Endothelial cell (in vitro differentiated cells): ENCODE measurements at places on chromosomes 1 and 21. TPM values are rescaled to one million over a fixed set of nuclear protein-coding genes. Genes with fewer than 3 reads are reported as not detected.

DNA sequence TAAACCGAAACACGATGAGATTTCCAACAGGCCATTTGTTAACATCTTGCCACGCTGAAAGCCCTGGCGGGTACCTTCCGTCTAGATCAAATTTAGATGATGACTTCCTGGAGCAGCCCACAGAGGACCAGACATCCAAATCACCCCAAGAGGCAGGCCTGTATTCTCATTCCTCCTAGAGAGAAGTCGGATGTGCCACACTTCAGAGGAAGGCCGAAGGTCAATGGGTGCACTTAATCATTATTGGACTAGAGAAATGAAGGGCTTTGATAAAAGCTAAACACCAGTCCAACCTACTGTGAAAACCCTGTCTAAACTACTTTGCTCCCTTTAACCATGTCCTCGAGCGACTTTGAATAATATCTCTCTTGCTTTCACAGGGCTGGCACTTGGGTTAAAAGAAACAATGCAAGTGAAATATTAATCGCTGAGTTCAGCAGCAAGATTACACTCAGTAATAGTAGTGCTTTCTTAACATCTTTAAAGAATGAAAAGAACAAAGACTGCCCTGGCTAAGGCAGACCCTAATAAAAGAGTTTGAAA, 76.5 kb downstream of the BCAR3 start:
- H3K27ac ChIP-seq, result no peak overlapping the region
- H3K27me3 ChIP-seq, result peaks cover 7% of the 10 kb centered on the region
- DNase-seq, result no peak
- H3K4me1 ChIP-seq, result peaks cover 45% of the 10 kb centered on the region

- H3K27ac ChIP-seq, result no peak overlapping the region
- H3K4me1 ChIP-seq, result no peaks in the 10 kb centered on the region
- DNase-seq, result no peak
- H3K4me3 ChIP-seq, result no peak overlapping the region
- no peaks in the 10 kb centered on the region for H3K36me3 ChIP-seq
Observed at GRCh38 chr1:97366984-97367383, 553.9 kb downstream of the DPYD start.

- H3K4me1 ChIP-seq, result no peaks in the 10 kb centered on the region
- DNase-seq, result no peak
- H3K27me3 ChIP-seq, result no peaks in the 10 kb centered on the region
Observed at GRCh38 chr1:160756849-160757201, 17.8 kb downstream of the SLAMF7 start.

DNA sequence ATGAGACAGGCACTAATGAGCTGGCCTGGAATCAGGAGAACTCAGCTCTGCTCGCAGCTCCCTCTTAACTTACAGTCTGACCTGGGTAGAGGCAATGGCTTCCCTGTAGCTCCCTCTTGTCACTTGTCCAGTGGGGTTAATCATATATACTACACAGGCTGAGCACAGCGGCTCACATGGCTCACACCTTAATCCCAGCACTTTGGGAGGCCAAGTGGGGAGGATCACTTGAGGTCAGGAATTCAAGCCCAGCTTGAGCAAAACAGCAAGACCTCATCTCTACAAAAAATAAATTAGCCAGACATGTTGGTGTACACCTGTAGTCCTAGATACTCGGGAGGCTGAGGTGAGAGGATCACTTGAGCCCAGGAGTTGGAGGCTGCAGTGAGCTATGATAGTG, 4.2 kb downstream of the S100A6 start:
- no peaks in the 10 kb centered on the region for H3K36me3 ChIP-seq
- H3K27me3 ChIP-seq, result peaks cover 7% of the 10 kb centered on the region
- no peak for DNase-seq
- no peak overlapping the region for H3K27ac ChIP-seq
- H3K4me3 ChIP-seq, result no peak overlapping the region

DNA sequence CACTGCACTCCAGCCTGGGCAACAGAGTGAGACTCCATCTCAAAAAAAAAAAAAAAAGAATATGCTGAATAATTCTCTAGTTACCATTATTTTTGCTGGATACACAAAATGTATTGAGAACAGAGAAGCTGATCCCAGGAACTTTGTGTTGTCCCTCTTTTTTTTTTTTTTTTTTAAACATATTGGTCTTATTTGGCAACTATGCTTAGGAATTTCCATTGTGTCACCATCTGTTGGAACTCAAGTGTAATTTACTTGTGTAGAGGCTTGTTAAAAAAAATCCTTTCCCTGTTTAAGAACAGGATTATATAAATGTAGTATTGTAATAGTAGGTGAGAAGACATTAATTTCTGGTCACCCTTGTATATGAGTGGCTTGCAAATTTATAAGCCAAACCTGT, 28.6 kb downstream of the CAMSAP2 start:
- H3K4me1 ChIP-seq, result no peaks in the 10 kb centered on the region
- no peak overlapping the region for H3K4me3 ChIP-seq
- no peak overlapping the region for H3K27ac ChIP-seq
- H3K36me3 ChIP-seq, result peaks cover 22% of the 10 kb centered on the region
- no peak for DNase-seq
- H3K27me3 ChIP-seq, result no peaks in the 10 kb centered on the region

DNA sequence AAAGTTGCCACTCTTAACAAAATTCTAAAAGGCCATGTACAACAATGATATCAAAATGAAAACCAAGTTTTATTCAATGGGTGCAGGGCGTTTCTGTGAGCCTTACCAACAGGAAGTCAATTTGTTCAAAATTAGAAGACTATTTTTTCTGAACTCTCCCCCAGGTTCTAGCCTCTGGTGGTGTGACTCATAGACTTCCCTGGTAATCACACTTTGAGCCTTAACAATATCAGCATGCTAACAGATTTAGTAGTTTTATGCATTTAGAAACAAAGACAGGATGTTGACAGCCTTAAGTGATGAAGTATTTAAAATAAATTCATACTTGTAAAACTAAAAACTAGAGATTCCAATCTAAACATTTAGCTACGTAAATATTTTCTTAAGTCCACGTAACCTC, 88.4 kb downstream of the LRRC8C start:
- no peak overlapping the region for H3K27ac ChIP-seq
- peaks cover 30% of the 10 kb centered on the region for H3K4me1 ChIP-seq
- H3K36me3 ChIP-seq, result no peaks in the 10 kb centered on the region
- no peak for DNase-seq
- H3K4me3 ChIP-seq, result no peak overlapping the region
- H3K27me3 ChIP-seq, result no peaks in the 10 kb centered on the region

PTPN22 gene
- total RNA-seq, result 0.87 TPM

AADACL3 gene
- total RNA-seq, result not detected

CDA gene
- 1.1 TPM for total RNA-seq

CR1L gene
- total RNA-seq, result 48.0 TPM
